NCI-H446 (cell line): ENCODE measurements at places on chromosomes 1 and 21.

DNA sequence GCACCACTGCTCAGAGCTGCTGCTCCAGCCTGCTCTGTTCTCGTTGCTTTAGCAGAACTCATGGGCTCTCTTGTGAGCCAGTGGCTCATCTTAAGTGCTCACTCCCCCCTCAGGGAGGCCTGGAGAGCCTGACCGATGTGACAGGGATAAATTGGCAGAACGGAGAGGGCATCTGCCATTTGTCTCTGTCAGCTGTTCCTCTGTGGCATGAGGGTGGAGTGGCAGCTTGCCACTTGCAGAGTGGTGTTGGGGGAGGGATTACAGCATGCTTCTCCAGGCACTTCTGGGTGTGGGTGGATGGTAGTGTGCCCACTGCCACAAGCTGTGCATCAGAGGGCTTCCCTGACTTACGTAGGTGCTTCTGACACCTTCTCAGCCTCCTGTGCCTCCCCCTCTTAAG, 229.5 kb downstream of the PAPPA2 start:
- DNase-seq, result peak; percentile 93

GRCh38 chr1:207393610-207394009, 60.5 kb upstream of the CR2 start:
- DNase-seq, result peak; percentile 18

DNA sequence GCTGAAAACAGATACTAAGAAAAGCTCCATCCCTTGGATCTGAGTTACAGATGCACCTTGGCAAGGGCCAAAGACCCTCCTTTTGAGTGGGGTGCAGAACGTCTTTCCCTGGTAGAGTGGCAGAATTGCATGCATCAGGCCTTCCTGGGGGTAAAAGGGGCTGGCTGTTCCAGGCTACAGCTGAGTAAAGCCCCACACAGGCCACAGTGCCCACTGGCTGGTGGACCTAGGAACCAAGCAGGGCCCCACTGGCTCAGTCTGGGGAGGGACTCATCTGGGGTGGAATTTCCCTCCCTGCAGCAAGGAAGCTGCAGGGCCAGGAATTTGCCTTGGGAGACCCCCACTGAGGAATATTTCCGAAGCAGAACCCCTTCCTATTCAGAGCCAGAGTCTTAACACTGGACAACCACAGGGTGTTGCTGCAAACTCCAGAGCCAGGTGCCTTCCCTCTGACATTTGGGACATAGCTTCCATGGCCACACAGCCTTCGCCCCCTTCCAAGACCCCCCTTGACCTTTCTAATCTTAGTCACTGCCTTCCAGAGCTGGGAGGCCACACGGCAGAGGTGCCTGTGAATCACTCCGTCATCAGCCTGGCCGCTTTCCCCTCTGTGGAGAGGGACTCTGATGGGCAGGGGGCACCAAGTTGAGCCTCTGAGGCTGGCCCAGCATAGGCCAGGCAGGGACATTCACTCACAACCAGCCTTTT, 52.5 kb downstream of the LACTBL1 start:
- DNase-seq, result no peak

DNA sequence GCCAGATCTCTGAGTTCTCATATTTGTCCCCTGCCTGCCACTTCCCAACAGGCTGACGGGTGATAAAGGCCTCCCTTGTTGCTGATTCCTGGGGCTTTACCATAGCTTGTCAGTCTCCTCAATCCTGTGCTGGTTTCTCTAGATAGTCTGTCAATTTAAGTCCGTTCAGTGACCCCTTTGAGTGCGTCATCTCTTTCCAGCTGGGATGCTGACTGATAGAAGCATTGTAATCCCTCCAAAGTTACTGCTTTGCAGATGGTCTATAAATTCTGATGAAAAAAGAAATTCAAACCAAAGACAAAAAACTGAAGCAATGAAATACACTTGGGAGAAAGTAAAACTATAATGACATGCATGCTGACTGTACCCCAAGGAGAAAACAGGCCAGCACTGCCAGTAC, 28.3 kb downstream of the RHOU start:
- no peak for DNase-seq

- DNase-seq, result no peak
Observed at GRCh38 chr1:17441265-17441992, 2.0 kb upstream of the RCC2 start.

GRCh38 chr1:226034482-226034881, 28.0 kb upstream of the H3-3A start:
- peak; percentile 90 for DNase-seq

DNA sequence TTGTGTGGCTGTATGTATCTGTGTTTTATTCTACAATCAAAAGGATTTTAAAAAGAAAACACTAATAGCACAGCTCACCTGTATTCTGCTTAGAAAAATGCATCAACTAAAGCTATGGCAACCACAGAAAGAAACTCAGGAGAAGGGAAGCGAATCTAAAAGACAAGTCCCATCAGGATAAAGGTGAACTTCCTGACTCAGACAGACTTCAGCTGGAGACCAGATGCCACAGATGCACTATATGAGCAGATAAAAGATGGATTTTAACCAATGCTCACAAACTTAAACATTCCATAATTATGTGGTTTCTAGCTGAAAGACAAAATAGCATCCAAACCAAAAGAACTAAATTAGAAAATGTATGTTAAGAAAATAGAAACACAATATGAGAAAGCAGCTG, 231.0 kb downstream of the RERE start:
- DNase-seq, result no peak

DNA sequence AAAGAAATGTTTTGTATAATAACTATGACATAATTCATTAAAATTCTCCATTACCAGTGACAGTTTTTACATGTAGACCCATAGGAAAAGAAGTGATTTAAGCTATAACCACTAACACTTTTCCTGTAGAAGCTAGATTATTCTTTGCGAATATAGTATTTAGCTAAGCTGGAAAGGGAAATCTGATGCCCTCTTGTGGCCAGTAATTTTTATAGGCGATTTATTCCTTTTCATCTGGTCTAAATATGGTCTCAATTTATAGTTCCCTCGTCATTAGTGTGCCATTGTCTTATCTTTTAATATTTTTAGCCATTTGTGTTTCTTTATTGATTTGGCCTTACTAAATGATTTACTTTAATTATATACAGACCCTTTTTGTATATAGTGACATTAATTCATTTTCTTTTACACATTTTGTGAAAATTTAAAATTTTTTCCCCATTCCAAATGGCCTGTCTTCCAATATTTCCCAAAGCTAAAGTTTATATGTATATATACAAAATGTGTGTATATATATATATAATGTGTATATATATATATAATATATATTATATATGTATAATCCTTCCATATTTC, 26.7 kb downstream of the BTG3 start:
- peak; percentile 29 for DNase-seq

GRCh38 chr21:16283516-16283915, 553.7 kb downstream of the USP25 start:
- no peak for DNase-seq

DNA sequence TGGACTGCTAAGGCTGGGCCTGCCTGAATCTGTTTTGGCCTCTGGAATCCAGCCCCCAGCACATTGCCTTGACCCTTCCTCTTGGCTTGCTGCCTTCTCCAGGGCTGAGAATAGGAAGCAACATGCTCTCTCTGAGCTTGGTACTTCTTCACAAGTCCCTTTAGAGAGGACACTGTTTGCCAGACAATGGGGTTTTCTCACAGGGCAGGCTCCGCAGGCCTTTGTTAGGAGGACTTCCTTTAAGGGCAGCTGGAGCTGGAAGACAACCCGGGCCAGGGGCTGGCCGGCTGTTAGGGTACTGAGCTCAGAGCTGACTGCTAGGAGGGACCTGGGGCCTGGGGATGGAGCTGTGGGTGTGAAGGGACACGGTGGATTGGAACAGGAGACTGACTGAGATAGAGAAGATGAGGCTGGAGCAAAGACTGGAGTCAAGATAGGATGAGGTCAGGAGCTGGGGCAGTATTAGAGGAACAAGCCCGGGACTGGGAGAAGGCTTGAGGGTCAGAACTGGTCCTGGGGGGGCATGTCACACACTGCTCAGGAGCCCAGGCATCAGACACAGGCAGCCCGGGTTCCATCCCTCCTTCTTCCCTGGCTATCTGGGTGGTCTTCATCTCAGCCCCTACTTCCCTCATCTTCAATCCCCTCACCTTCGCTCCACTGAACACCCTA, 5.4 kb upstream of the ALPL start:
- DNase-seq, result no peak

DNA sequence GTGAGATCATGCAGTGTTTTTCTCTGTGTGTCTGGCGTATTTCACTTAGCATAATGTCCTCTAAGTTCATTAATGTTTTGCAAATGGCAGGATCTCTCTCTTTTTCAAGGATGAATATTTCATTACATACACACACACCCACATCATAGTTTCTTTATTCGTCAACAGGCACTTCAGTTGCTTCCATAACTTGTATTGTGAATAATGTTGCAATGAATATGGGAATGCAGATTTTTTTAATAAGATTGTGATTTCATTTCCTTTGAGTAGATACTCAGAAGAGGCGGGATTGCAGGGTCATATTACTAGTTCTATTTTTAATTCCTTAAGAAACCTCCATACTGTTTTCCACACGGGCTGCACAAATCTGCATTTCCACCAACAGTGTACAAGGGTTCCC, 134.0 kb downstream of the CLEC20A start:
- no peak for DNase-seq

- no peak for DNase-seq
Observed at GRCh38 chr21:15872236-15872635, 142.5 kb downstream of the USP25 start.

DNA sequence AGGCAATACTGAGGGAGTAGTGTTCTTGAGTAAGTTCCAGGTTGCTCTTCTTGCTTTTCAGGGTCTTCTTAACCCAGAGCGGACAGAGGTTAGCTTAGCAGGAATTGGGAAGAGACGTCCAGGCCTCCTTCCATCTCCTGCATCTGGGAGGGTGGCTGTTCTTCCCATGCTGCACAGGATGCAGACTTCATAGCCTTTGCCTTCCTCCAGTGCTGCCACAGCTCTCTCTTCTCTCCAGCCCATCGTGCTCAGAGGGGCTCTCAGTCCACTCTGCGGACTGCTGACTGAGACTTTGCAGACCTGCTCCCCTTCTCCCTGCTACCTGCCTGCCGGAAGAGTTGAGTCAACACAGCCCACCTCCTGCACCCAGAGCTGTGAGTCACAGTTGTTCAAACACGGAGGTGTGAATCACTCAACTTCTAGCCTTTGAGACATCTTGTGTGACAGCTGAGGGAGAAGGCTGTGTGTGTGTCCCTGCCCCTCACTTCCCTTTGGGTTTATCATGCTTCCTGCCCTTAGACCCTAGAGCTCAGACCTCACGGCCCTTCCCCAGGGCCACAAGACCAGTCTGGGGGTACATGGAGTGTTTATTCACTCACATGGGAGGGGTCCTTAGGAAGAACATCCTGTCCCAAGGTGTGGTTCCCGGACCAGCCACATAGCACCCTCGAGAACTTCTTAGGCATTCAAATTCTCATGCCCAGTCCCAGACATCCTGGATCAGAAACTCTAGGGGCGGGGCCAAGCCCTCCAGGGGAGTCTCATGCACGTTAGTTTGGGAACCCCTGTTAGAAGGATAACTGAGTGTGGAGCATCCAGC, 158.3 kb upstream of the CACNA1E start:
- no peak for DNase-seq
